ENCODE measurements at places on chromosomes 11 and 22. TPM values are rescaled to one million over a fixed set of nuclear protein-coding genes. Genes with fewer than 3 reads are reported as not detected.

The NRIP3 gene
- total RNA-seq = 0.20 TPM

The TSPAN18 gene
- total RNA-seq = 3.4 TPM

GRCh38 chr11:81915045-81915444, 818.6 kb downstream of the FAM181B start:
- no peak for DNase-seq

DNA sequence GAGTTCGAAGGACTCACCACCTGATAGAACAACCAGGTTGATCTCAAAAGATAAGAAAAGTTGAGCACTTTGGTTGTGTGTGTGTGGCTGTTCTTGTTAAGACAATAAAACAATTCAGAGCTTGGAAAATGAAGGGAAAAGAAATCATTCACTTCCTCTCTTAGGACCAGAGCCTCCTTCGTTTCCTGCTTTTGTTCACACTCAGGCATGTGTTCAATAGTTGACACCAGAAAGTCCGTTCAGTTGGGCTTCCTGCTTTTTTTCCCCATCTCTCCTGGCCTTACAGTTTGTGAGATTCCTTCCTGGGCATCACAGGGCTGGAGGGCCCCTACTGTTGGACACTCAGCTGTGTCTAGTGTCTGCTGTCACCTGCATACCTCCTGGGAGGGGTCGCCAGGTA, 48.0 kb downstream of the TSPAN18 start:
- DNase-seq = no peak

DNA sequence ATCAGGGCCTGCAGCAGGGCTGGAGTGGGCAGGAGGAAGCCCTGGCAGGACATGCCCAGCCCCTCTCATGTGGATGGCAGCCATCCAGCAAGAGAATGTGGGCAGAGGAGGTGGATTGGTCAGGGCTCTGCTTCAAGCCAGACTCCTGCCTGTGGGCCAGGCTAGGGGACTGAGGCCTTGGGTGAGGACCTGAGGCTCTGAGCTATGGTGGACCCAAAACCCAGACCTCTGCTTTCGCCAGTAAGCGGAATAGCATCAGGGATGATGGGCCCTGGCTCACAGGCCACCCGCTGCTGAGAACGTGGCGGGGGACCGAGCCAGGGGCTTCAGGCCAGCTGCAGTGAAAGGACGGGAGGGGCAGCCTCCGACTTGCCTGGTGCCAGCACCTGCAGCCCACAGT, 57.4 kb downstream of the LINC01488 start:
- DNase-seq = no peak

DNA sequence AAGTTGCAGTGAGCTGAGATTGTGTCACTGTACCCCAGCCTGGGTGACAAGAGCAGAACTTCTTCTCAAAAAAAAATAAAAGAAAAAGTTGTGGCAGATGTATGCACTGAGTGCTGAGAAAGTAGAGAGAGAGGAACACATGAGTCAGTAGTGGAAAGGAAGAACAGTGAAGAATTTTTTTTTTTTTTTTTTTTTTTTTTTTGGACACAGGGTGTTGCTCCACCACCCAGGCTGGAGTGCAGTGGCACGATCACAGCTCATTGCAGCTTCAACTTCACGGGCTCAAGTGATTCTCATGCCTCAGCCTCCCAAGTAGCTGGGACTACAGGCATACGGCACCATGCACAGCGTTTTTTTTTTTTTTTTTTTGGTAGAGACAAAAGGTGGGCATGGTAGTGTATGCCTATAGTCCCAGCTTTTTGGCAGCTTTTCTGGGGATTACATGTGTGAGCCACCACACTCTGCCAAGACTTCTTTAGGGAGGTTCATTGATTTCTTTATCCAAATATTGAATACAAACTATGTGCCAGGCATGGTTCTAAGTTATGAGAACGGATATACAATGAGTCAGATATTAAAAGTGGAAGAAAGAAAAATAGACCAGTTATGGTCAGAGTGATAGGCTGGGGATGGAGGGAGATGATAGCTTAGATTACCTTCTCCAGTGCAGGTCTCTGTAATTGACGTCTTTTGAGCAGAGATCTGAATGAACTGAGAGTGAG, 62.0 kb downstream of the YAP1 start:
- no peak for DNase-seq

GRCh38 chr11:130260742-130261141, 54.0 kb downstream of the ZBTB44 start:
- DNase-seq = no peak

- no peak for DNase-seq
Observed at GRCh38 chr22:45093609-45094008, 70.1 kb upstream of the NUP50 start.

DNA sequence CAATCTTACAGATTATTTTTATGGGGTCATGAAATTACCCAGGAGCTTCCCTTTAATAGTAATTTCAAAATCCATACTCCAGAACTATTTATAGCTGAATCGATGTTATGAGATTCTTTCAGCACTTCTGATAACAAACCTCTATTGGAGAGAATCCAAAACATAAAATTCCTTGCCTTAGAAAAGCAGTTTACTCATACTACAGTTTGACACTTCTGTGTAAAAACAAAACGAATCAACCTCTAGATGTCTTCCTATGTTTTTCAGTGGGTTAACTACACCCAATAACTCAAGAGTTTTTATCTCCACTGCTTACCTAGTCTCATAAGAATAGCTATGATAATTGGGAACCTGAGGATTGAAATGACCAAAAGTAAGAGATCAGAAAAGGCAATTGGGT, 35.6 kb downstream of the KIF18A start:
- DNase-seq = no peak

DNA sequence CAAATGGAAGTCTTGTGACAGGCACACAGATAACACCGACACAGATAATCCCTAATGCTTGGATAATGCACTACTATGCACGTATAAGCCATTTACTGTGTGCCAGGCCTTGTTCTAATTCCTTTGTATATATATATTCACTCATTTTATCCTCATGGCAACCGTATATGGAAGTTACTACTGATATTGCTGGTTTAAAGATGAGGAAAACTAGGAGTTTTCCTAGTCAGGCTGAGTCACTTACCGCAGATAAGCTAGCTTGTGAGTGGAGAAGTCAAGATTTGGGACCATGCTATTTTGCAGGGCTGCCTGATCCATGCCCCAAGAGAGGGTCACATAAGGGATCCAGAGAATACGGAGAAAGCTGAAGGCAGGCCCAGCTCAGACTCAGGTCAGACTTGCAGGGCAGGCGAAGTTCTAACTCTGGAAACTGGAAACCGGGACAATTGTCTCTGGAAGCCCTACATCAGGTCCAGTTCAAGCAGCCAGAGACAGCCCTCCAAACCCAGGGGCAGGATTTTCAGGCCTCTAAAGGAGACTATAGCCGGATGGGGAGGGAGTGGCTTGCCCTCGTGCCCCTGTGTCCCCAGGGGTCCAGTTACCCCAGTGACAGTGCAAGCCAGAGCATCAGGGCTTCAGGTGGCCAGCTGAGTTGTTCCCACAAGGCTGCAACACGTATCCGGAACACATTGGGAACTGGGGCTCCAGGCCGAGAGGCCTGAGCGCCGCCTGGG, 534.8 kb downstream of the INSC start:
- no peak for DNase-seq

- no peak for DNase-seq
Observed at GRCh38 chr22:45285263-45286058, 712 bp downstream of the UPK3A start.
